Activated CD4-positive, alpha-beta T cell treated with anti-CD3 and anti-CD28 coated beads for 36 hours (primary cell): ENCODE measurements at places on chromosomes 4 and X. TPM values are rescaled to one million over a fixed set of nuclear protein-coding genes. Genes with fewer than 3 reads are reported as not detected.

MMGT1 gene
- 18.1 TPM for total RNA-seq

CCDC160 gene
- total RNA-seq: not detected

CTAG2 gene
- total RNA-seq: not detected

ATP6AP1 gene
- total RNA-seq: 25.6 TPM

- DNase-seq: no peak
These were observed 920 bp downstream of the HTT-AS start for GRCh38 chr4:3073158-3074077.

GRCh38 chrX:12994321-12994720 is 19.4 kb downstream of the TMSB4X start:
- DNase-seq: no peak

DNA sequence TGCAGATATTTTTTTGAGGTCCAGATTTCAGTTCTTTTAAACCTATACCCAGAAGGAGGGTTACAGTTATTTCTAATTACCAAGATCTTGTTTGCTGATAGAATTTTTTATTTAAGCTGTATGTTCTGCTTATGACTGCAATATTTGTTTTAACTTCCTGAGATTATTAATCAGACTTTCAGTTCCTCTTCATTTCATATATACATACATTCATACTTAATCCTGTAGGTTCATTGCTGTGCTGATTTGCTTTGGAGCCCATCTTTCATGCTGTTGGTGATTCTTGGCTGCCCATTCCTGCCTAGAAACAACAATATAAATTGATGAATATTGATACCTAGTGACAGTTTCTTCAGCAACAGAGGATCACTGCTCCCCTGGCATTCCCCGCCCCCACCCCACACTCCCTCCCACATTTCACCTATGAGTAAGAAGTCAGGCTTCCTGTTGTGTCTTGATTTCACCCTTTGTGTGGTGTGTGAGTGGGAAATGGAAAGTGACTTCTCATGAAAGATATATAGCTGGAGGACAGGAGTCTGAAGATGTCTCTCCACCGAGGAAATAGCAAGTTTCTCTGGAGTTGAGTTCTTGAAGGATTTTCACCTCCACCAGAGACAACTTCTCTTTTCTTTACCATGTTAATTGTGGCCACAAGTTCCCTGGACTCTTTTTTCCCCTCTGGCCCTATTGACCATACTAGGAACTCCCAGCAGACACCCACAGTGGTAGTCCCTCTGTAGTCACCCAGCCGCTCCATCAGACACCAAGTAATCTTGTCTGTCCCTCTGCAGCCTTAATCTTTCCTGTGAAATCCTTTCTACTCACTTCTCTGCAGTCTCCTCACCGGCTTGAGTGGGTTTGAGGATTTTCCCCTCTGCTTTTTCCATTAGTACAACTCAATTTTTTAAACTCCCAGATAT is 118.4 kb downstream of the ASB9 start:
- peak; percentile 56 for DNase-seq

DNA sequence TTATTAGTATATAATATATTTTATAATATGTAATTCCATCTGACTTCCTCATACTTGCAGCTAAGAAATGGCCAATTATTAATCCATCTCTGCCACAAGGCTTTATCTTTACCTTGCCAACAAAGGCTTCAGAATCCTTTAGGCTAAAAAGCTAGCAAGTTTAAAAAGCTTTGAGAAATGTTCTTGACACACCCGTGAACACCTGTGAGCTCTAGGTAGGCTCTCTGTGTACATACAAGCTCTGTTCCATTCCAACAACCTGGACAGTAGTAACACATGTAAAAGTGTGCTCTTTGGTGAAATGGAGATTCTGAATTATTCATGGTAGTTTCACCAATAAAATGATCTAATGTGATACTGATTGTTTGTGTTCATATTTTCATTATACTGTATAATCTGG is 49.7 kb upstream of the USP9X start:
- no peak for DNase-seq

- no peak for DNase-seq
These were observed 33.0 kb downstream of the FREM3 start for GRCh38 chr4:143667461-143667860.

DNA sequence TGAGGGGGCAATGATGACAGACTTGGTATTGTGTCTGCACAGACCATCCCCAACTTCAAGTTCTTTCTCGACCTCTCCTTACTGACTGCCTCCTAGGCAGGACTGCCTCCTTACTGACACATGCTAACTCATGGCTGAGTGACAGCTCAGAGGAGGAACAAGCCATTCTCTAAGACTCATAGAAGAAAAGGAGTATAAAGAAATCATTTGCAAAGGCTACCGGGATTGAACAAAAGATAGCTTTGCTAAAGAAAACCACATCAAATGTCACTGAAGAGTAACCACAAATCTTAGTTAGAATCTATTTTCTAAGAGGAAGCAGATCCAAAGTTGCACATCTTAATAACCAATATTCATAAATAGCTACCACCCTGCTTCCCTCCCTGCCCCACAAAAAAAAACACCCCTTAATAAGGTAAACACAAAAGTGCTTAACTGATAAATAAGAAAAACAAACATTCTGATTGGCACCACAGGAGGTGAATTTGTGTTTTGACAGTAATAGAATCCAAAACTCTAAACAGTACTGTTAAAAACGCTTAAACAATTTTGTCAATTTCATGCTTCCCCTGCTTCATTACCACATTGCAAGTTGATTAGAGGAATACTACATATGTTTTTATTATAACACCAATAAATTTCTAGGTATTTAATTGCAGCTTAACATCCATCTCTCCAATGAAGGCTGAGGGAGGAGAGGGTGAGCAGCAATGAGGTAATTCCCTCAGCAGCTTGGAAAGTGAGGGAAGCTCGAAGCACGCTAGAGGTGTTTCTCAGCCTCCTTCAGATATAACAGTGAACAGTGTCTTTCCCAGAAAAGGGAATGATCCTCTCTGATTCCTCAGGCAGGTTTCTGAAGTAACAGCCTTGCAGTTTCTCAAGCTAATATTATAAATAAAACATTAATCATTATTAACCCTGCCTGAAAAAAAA is 160.0 kb downstream of the HNRNPD start:
- DNase-seq: peak; percentile 9

- no peak for DNase-seq
These were observed 14.9 kb upstream of the KLHL2 start for GRCh38 chr4:165192500-165192898.
